ENCODE measurements at places on chromosomes 16 and 17.
A peak's percentile ranks its signal among the peaks of the same experiment; 100 is the strongest.

DNA sequence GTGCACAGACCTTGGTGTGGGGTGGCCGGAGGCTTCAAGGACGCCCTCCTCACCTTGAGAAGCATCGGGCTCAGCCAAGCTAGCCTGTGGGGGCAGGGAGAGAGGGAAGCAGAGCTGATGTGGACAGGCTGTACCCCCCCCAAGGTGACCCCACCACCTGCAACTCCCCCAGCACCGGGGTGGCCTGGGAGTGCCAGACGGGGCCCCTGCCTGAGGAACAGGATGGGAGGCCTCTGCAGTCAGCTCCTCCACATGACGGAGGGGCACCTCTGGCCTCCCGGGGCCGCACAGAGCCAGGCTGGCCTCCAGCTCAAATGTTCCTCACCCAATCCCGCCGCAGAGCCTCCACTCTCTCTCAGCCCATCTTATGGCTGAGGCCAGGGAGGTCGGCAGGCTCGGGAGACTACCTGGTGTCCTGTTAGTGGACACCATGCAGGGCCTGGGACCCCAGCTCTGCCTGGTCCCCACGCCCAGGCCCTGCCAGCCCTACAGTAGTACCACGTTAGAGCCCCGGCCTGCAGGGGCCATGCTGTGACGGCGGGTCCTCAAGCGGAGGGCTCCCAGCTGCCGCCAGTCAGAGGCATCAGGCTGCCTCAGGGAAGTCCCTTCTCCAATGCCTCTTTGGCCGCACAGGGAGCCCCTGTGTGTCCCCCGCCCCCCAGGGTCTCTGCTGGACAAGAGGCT, 19.4 kb upstream of the SLC38A10 start:
- DNase-seq: no peak

DNA sequence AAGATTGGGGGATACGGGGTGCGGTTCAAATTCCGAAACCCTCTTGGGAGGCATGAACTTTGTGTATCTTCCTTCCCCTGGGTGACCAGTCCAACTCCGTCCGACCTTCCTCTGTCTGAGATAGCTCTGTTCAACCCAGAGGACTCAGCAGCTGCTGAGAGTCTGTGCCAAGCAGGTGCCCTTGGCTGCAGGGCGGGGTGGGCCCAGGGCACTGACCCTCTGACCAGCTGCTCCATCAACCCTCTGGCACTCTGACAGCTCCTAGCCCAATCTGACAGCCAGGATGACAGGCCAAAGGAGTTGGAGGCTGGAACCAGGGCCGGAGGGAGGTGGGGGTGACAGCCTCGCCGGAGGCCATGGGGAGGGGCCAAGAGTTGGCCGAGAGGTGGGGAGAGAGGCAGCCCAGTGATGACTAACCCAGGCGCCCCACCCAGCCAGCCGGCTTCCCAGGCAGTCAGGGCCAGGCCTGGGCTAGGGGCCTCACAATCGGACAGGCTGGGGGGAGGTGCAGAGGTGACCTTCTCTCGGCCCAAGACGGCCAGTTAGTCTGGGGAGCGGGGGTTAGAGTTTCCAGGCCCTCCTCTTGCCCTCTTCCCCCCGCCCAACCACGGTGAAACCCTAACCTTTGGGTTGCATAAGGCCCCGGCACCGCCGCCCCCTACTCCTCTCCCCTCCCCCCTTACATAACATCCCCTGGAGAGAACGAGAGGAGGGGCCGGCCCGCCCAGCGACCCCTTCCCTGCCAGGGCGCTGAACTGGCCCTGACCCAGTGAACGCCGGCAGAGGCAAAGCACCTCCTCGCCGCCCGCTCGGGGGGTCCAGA, 5.0 kb upstream of the TLCD2 start:
- peak; percentile 93 for DNase-seq

DNA sequence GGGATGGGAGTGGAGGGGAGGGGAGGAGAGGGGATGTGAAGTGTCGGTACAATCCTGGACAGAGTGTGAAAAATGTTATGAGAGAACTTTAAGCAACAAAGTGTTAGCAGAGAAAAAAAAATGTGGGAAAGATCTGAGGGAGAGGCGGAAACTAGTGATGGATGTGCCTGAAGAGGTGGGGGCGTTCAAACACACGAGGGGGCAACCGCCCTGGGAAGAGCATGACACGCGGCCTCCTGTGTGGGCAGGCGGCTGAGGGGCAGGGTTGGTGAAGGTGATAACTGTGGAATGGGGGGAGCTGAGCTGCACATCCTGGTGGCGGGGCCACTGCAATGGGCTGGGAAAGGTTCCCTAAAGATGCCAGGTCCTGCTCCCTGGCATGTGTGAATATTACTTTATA, 30.1 kb downstream of the IFT140 start:
- DNase-seq: no peak

DNA sequence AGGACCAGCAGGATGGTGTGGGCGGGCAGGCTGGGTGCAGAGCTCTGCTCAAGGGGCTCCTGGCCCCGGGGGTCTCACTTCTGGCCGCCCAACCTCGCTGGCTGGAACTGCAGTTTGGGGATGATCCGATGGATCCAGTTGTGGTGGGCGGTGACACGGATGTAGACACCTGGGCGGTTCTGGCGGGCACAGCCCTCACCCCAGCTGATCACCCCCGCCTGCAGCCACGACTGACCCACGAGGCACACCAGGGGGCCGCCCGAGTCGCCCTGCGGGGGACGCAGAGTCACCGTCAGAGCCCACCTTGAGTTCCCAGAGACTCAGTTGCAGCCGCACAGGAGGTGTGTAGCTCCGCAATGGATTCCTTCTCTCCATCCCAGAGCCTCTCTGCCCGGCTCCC, 7.5 kb downstream of the PRSS27 start:
- DNase-seq: no peak

DNA sequence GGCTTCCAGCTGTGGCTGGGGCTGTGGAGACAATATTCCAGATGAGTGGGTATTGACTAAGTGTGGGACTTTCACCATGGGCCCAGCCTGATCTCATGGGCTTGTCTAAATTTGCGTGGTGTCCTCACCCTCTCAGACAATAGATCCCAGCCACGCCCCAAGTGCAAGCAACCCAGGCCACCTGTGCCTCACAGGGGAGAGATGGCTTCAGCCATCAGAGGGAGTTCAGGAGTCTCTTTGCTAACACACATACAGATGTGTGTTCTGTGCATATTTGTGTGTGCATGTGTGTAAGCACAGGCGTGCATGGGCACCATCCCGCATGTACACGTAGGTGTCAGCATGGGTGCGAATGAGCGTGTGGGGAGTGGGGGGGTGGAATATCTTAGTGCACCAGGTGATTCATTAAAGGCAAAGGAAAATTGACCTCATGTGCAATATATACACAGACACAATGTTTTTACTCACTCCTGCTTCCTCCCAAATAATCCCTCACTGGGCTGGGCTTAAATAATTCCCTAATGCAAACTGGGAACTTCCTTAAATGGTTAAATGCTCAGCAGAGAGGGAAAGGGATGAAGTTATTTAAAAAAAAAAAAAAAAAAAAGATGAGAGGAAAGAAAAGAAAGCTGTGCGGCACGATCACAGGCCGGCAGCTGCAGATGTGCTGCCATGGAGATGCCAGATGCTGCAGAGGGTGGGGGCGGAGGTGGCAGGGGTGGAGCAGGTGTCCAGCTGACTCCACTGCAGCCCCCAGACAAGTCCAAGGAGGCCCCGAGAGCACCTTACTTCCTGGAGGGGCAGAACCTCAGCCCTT, 24.0 kb upstream of the CDC42EP4 start:
- no peak for DNase-seq

DNA sequence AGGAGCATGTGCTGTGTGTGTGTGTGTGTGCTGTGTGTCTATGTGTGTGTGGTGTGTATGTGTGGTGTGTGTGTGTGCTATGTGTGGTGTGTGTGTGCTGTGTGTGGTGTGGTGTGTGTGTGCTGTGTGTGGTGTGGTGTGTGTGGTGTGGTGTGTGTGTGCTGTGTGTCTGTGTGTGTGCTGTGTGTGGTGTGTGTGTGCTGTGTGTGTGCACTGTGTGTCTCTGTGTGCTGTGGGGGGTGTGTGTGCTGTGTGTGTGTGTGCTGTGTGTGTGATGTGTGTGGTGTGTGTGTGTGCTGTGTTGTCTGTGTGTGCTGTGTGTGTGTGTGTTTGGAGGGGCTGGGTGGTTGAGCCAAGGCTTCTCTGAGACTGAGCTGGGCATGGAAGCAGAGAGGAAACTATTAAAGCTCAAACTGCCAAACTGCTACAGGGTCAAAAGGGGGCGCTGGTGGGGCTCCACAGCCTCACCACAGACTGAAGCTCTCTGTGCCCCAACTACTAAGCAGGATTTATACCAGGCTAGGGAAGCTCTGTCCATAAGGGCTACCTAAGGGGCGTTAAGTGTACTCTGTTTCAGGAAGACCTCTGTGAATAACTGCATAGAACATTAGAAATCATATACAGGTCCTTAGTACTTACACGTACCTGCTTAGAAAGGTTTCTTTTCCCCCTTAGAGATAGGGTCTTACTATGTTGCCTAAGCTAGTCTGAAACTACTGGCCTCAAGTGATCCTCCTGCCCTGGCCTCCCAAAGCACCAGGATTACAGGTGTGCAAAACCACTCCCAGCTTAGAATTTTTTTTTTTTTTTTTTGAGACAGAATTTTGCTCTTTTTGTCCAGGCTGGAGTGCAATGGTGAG, 27.8 kb upstream of the GHDC start:
- peak; percentile 36 for DNase-seq

- no peak for DNase-seq
These were observed 59.9 kb downstream of the PRMT7 start for GRCh38 chr16:68370581-68371275.

DNA sequence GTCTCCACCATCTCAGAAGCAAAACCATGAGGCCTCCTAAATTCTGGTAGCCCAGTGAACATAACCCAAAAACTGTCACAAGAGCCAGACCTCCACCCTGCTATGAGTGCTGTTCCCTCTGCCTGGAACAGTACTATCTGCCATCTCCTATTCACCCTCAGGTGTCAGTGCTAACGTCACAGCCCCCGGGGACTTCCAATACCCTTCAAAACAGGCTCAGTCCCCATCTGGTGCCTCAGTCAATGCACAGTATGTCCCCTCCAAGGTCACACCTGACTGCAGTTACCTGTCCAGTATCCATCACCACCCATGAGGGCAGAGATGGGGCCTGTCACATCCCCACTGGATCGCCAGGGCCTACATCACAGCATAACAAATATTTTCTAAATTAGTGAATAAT, 11.5 kb downstream of the CREBBP start:
- DNase-seq: no peak

DNA sequence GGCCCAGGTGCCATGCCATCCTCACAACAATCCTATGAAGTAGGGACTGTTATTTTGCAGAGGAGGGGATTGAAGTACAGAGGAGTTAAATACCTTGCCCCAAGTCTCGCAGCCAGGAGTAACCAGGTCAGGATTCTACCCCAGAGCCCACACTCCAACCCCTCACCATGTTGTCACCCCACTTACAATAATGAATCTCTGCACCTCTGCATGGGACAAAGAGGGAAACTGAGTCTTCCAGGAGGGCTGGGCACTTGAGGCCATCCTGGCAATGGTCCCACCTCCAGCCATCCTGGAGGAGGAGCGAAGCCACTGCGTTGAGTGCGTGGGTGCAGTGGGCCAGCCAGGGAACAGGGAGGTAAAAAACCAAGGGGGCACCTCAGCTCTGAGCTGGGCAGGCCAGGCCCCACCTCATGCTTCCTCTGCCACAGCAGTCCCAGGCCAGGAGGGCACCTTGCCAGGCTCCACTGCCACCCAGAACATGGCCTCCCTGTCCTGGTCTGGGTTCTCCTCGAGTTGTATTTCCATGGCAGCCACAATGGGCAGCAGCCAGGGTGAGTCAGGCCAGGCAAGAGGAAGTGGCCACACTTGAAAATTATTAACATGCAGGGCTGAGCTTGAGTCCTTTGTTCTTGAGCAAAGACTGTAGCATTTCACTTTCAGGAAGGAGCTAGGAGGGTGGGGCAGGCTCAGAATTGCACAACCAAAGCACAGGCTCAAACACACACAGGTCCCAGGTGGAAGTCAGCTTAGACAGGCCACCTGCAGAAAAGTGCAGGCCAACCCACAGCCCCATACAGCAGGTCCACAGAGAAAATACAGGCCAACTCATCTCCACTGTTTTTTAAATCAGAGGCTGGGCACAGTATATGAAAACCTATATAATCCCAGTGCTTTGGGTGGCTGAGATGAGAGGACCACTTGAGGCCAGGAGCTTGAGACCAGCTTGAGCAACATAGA, 52.1 kb downstream of the CUEDC1 start:
- peak; percentile 79 for DNase-seq

DNA sequence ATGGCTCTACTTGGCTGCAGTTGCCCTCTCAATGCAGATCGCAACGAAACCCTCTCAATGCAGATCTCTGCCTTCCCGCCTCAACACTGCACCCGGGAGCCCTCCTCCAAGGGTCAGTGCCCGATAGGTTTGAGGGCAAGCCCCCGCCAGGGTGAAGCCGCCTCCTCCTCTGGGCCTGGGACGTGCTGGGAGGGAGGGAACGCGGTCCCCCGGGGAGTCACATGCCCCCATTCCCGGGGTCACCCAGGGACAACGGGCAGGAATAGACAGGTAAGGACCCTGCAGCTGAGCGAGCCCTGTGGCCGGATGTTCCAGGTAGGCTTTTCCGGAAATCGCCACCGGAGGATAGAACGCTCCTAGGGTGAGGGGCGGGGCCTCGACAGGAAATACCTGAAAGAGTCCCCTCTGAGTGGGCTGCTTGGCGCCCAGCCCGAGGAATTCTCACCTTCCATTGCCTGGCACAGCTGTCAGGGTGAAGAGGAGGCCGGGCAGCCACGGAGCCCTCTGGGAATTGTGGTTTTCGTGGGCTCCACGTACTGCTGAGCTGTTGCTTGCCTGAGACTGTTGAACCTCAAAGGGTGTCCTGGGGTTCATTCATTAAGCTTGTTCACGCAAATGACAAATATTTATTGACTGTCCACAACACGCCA, 12.8 kb downstream of the ZNF174 start:
- DNase-seq: no peak

DNA sequence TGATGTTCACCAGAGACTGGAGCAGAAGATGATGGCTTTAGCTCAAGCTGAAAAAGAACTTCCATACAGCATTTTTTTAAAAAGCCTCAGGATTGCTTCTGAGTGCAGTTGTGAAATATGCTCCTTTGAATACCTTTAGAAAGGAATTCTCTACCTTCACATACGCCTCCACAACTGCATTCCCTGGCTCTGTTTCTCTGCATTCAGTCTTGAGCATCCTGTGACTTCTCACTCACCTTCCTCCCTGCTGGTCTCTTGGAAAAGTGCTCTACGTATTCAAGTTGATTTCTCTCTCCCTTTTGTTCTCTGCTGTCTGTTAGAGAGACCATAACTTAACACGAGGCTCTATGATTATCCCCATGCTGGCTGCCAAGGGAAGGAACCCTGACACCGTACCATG, 34.5 kb downstream of the HS3ST2 start:
- DNase-seq: no peak

DNA sequence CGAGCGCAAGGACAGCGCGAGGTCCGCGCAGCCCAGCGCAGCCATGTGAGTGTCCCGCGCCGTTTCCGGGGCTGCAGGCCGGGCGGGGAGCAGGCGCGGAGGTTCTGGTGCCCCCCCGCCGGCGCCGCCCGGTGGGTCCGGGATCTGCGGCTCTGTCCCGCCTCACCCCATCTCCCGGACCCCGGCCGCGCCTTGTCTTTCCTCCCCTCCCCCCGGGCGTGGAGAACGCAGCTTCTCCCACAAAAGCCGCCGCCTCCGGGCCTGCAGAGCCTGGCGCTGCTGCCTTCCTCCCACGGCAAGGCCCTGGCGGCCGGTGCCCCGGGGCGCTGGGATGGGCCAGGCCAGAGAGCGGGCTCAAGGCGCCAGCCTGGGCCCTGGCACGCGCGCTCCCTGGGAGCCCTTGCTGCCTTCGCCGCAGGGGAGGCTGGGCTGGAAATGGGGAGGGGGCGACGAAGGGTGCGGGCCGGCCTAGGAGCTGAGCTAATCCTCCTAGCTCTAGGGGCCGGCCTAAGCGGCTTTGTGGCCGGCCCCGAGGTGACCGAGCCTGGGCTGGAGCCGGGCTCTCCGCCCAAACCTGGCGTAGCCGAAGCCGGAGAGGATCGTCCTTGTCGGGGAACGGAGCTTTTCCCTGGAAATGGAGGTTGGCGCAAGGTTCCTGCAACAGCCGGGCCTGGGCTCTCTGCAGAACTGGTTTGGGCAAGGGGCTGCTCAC, 397 bp downstream of the RIPOR1 start:
- DNase-seq: no peak

Measured in fibroblast of upper back skin (primary cell).